ENCODE measurements at places on chromosomes 5 and 9. TPM values are rescaled to one million over a fixed set of nuclear protein-coding genes. Genes with fewer than 3 reads are reported as not detected.

DNA sequence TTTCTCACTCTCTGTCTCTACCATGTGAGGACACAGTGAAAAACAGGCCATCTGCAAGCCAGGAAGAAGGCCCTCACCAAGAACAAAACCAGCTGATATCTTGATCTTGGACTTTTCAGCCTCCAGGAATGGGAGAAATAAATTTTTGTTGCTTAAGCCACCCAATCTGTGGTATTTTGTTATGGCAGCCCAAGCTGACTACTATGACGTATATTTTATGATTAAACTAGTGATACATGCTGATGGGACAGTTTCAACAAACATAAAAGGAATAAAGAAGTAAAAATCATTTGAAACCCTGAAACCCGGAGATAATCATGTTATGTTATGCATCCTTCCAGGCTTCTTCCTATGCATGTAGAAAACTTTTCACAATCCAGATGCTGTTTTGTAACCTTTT lies 71.5 kb upstream of the ERBIN start:
- H3K27ac ChIP-seq = no peak overlapping the region
- no peaks in the 10 kb centered on the region for H3K27me3 ChIP-seq
- no peak overlapping the region for H3K4me3 ChIP-seq
- no peaks in the 10 kb centered on the region for H3K4me1 ChIP-seq
- H3K36me3 ChIP-seq = no peaks in the 10 kb centered on the region

GRCh38 chr5:90709323-90710155 lies 150.9 kb downstream of the ADGRV1 start:
- H3K36me3 ChIP-seq = no peaks in the 10 kb centered on the region
- no peaks in the 10 kb centered on the region for H3K4me1 ChIP-seq
- no peak overlapping the region for H3K4me3 ChIP-seq
- DNase-seq = no peak
- no peaks in the 10 kb centered on the region for H3K27me3 ChIP-seq
- H3K27ac ChIP-seq = no peak overlapping the region

ENTREP1 gene
- 4.2 TPM for total RNA-seq

DNA sequence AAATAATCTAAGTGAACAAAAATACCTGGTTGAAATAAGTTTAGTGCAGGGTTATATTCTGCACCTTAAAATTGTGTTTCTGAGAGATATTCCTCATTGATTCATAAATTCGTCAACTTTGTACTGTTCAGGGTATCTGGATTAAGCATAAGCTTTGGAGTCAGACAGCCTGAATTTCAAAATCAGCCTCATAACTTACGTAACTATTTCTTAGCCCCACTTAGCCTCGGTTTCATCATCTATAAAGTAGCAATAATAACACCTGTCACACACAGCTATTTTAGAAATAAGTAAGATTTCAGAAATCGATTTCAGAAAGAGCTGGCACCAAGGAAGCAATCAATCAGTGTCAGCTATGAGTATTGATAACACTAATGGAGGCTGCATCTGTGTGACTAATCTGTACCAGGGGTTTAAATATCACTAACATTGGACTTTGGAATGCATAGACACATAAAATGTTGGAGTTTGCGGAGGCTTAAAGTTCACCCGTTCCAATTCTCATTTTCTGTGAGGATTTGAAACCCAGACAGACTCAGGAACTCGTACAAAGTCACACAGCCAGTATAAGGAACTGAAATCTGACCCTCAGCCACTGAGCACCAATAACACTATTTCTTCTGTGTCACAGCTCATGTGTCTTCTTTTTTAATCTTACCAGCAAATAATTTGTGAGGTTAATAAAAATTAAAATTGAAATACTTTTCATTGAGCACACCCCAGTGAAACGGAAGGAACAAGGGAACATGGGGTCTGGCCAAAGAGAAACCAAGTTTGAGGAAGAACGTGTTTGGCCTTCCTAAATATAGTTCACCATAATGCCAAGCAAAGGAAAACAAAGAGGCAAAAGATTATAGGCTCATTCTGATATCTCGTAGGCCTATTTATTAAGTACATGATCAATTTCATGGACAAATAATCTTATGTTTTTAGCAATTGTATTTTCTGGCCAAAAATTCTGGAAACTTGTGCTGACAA lies 194.4 kb upstream of the PTGER4 start:
- no peak overlapping the region for H3K4me3 ChIP-seq
- no peaks in the 10 kb centered on the region for H3K36me3 ChIP-seq
- H3K27ac ChIP-seq = no peak overlapping the region

- no peak overlapping the region for H3K27ac ChIP-seq
- no peak overlapping the region for H3K4me3 ChIP-seq
- H3K27me3 ChIP-seq = no peaks in the 10 kb centered on the region
- no peak for DNase-seq
Observed at GRCh38 chr5:107121793-107122519, 548.8 kb downstream of the EFNA5 start.

DNA sequence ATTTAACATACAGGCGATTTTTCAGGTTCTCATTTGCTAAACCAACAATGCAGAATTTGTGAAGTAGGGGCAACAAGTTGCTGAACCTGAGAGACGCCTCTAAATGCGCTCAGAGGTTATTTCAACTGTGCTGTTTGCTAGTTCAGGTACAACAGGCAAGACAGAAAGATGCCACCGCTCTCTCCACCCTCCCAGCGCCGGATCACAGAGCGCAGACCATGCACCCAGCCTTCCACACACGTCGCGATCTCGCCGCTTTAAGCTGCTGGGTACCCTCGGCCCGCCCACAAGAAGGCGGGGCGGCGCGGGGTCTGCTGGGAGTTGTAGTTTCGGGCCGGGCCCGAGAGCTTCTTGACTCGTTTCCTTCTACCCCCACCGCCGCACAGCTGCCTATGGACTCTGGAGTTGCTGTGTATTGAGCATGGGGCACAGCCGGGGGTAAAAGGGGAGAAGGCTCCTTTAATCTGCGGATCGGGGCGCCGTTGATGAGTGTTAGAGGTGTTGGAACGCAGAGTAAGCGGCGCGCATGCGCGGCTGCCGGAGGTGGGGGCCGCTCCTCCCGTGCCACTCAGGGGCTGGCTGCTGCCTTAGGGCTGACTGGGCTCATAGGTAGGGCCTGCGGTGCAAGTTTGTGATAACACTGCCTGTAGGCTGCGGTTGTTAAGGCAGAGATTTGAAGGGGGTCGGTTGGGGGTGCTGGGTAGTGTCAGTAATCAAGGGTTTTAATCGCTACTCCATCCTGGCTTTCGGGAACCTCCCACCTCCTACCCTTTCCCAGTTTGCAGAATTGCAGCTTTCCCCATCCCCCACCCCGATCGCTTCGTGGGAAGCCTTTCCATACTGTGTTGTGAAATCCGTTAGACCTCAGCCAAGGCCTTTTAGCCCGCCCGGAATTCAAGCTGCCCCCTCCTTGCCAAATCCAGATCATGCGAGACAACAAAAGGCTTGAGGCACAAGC lies 40.3 kb upstream of the ABCA1 start:
- H3K36me3 ChIP-seq = no peaks in the 10 kb centered on the region
- H3K4me1 ChIP-seq = peaks cover 4% of the 10 kb centered on the region

DNA sequence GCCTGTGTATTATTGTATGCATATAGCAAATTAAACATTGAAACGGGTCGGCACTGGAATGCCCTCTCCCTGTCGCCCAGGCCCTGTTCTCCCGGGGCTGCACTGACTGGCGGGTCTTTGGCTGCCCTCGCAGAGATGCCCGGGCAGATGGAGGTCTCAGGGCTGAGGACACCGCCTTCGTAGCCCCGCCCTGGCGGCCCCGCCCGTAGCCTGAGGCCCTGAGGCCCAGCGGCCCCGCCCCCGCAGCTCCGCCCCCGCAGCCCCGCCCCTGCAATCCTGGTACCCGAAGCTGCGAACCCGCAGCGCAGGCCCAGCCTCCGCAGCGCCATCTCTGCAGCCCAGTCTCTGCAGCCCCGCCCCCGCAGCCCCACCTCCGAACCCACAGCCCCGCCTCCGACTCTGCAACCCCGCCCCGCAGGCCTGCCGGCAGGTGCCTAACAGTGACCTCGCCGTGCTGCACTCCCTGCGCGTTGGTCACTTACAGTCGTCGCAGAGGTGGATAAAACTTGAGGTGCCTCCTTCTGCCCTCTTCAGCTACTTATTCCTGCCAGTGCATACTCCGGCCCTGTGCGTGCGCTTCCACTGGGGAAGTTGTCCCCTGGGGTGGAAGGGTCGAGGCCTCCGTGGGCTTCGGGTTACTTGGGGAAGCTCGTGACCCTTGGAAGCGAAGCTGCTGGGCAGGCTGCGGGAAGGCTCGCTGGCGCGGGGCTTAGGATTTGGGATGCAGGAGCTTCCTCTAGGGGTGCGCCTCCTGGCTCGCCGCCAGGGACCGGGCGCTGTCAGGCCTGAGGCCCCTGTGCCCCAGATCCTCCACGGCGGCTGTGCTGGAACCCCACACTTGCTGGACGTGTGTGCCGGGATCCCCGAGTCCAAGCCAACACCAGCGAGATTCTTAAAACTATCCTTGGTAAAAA lies 72.3 kb downstream of the ICE1 start:
- H3K4me3 ChIP-seq = peak overlapping the region; percentile 31
- H3K27ac ChIP-seq = no peak overlapping the region
- no peaks in the 10 kb centered on the region for H3K27me3 ChIP-seq
- H3K4me1 ChIP-seq = no peaks in the 10 kb centered on the region
- H3K36me3 ChIP-seq = no peaks in the 10 kb centered on the region

GRCh38 chr5:65816729-65817128 lies 94.7 kb downstream of the NLN start:
- H3K36me3 ChIP-seq = no peaks in the 10 kb centered on the region
- no peaks in the 10 kb centered on the region for H3K4me1 ChIP-seq
- no peak overlapping the region for H3K27ac ChIP-seq
- H3K4me3 ChIP-seq = no peak overlapping the region
- H3K27me3 ChIP-seq = no peaks in the 10 kb centered on the region
- no peak for DNase-seq

GRCh38 chr9:83489961-83490360 lies 48.2 kb downstream of the FRMD3 start:
- no peaks in the 10 kb centered on the region for H3K4me1 ChIP-seq
- no peaks in the 10 kb centered on the region for H3K27me3 ChIP-seq
- H3K4me3 ChIP-seq = no peak overlapping the region
- H3K27ac ChIP-seq = no peak overlapping the region

- H3K27me3 ChIP-seq = no peaks in the 10 kb centered on the region
- no peak for DNase-seq
- H3K27ac ChIP-seq = no peak overlapping the region
- H3K4me3 ChIP-seq = no peak overlapping the region
Observed at GRCh38 chr9:78291240-78291925, 5.5 kb upstream of the PSAT1 start.

DNA sequence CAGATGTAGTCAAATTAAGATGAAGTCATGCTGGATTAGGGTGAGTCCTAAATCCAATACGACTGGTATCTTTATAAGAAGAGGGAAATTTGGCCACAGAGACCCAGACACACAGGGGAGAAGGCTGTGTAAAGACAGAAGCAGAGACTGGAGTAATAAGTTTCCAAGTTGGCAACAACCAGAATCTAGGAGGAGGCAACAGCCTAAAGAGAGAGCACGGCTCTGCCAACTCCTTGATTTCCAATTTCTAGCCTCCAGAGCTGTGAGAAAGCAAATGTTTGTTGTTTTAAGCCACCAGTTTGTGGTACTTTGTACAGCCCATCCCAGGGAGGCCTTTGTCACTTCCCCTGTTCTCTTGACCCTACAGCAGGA lies 74.4 kb downstream of the ATG10 start:
- H3K36me3 ChIP-seq = no peaks in the 10 kb centered on the region
- no peak overlapping the region for H3K4me3 ChIP-seq
- DNase-seq = no peak

STC2 gene
- total RNA-seq = 2.0 TPM

GRCh38 chr5:43642428-43642827 lies 39.4 kb downstream of the NNT start:
- H3K27me3 ChIP-seq = no peaks in the 10 kb centered on the region
- peaks cover 30% of the 10 kb centered on the region for H3K4me1 ChIP-seq
- no peak overlapping the region for H3K27ac ChIP-seq
- H3K36me3 ChIP-seq = peaks cover 8% of the 10 kb centered on the region
